ENCODE measurements at places on chromosomes 2 and 18. TPM values are rescaled to one million over a fixed set of nuclear protein-coding genes. Genes with fewer than 3 reads are reported as not detected.

Gene IHH
- not detected for total RNA-seq

Gene UCN
- total RNA-seq = 2.1 TPM

Gene UGT1A3
- total RNA-seq = not detected

Gene RAB3GAP1
- 53.3 TPM for total RNA-seq

Gene OBSL1
- 29.7 TPM for total RNA-seq

Gene ABCB11
- total RNA-seq = not detected

Gene SKOR2
- total RNA-seq = not detected

Gene CYBRD1
- 22.3 TPM for total RNA-seq

Gene RBKS
- 3.1 TPM for total RNA-seq
